Right lobe of liver (tissue), 6 donors: ENCODE measurements at places on chromosomes 2 and 18. TPM values are rescaled to one million over a fixed set of nuclear protein-coding genes. Genes with fewer than 3 reads are reported as not detected.

DNA sequence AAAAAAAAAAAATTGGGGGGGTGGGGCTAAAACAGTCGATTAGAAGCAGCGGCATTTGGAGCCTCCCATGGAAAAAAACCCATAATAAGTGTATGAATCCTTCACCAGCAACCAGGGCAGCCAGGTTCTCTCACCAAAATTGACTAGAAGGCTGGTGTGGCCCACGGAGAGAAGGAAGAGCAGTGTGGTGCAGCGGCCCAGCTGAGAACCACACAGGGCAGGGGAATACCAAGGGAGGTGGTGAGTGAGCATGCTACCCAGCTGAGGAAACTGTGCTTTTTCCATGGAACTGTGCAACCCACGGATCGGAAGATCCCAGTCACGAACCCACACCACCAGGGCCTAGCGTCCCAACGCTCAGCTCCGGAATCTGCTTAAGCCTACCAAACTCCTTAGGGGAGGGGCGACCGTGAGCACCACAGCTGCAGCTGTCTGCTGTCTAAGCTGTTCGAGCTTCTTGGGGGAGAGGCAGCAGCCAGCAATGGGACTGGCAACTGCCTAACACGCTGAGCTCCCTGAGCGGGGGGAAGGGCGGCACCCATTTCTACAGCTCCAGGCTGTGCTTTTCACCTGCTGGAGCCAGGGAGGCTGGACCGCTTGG is 1037.2 kb upstream of the ACVR2A start:
- no peaks in the 10 kb centered on the region for H3K4me1 ChIP-seq
- H3K27ac ChIP-seq = no peak overlapping the region
- H3K27me3 ChIP-seq = no peaks in the 10 kb centered on the region
- no peaks in the 10 kb centered on the region for H3K36me3 ChIP-seq
- DNase-seq = no peak
- no peak overlapping the region for H3K4me3 ChIP-seq

Gene SH3RF3
- 1.0 TPM for total RNA-seq

Gene STAT4
- 1.7 TPM for total RNA-seq

DNA sequence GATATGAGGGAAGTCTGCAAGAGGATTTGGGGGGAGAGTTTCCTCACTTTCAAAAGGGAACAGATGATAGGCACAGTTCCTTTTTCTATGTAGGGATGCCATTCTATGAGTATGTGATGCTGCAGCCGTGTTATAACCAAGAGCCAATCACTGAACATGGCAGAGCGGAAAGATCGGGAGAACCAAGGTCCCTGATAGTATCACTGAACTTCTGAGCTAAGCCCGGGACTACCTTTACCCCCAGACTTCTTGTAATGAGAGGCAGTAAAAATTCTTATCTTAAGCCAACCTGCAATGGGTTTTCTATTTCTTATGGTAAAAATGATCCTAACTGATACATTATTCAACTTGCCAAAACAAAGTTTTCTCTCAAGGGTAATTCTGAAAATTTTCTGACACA is 21.6 kb upstream of the SLC1A4 start:
- no peaks in the 10 kb centered on the region for H3K36me3 ChIP-seq
- H3K4me1 ChIP-seq = peaks cover 20% of the 10 kb centered on the region
- no peak overlapping the region for H3K27ac ChIP-seq

GRCh38 chr2:208062113-208062512 is 36.8 kb upstream of the PLEKHM3 start:
- H3K4me3 ChIP-seq = no peak overlapping the region
- no peak for DNase-seq
- no peaks in the 10 kb centered on the region for H3K4me1 ChIP-seq
- H3K27me3 ChIP-seq = no peaks in the 10 kb centered on the region

DNA sequence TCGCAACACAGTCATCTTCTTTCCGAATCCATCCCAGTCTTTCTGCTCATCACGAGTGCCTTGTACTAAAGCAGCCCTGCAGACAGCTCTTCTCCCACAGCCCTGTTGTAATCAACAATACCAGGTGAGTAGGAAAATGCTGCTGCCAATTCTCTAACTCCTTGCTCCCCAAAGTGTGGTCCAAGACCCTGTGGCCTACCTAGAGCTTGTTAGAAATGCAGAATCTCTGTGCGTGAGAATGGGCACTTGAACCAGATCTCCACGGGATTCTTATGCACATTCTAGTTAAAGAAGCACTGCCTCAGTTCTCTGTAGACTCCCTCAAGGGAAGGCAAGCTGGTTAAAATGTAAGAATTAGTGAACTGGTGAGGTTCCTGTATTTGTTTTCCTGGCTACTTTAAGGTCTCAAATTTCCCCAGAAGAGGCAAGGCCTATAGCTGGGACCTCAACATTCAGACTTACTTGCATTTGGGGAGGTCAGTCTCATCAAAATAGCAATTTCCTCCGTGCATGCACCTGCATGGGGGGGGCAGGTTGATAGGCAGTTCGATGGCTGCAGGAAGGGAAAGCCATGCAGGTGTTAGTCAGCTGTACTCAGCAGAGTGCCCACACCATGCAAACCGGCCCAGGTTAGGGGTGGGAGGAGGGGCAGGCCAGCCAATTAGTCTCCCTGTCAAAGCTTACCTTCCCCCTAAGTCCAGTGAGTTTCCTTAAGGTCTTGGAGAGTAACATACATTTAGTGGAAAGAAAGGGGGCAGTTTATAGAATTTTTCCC is 70.8 kb downstream of the DHRS9 start:
- H3K27me3 ChIP-seq = no peaks in the 10 kb centered on the region
- no peak for DNase-seq
- no peaks in the 10 kb centered on the region for H3K4me1 ChIP-seq
- no peak overlapping the region for H3K27ac ChIP-seq
- H3K36me3 ChIP-seq = no peaks in the 10 kb centered on the region

GRCh38 chr2:207112785-207113184 is 53.0 kb downstream of the KLF7 start:
- H3K27me3 ChIP-seq = no peaks in the 10 kb centered on the region
- no peak overlapping the region for H3K4me3 ChIP-seq
- H3K4me1 ChIP-seq = no peaks in the 10 kb centered on the region
- H3K27ac ChIP-seq = no peak overlapping the region
- H3K36me3 ChIP-seq = no peaks in the 10 kb centered on the region
- DNase-seq = no peak

- H3K4me1 ChIP-seq = no peaks in the 10 kb centered on the region
- H3K4me3 ChIP-seq = no peak overlapping the region
- no peak for DNase-seq
- no peaks in the 10 kb centered on the region for H3K36me3 ChIP-seq
Measured at GRCh38 chr18:23114171-23114881, 21.0 kb upstream of the CABLES1 start.

- no peak overlapping the region for H3K27ac ChIP-seq
- H3K4me1 ChIP-seq = no peaks in the 10 kb centered on the region
- no peak overlapping the region for H3K4me3 ChIP-seq
- no peaks in the 10 kb centered on the region for H3K36me3 ChIP-seq
- DNase-seq = no peak
Measured at GRCh38 chr2:146952696-146953095, 892.1 kb upstream of the ACVR2A start.

GRCh38 chr18:32888306-32888705 is 115.5 kb upstream of the KLHL14 start:
- no peak overlapping the region for H3K4me3 ChIP-seq
- no peak overlapping the region for H3K27ac ChIP-seq
- no peak for DNase-seq
- H3K4me1 ChIP-seq = no peaks in the 10 kb centered on the region
